Stomach (tissue), 19 donors: ENCODE measurements at places on chromosomes 1 and 21. TPM values are rescaled to one million over a fixed set of nuclear protein-coding genes. Genes with fewer than 3 reads are reported as not detected.

- no peak overlapping the region for H3K27ac ChIP-seq
- DNase-seq: no peak
- H3K27me3 ChIP-seq: no peaks in the 10 kb centered on the region
- H3K4me3 ChIP-seq: no peak overlapping the region
- peaks cover 8% of the 10 kb centered on the region for H3K36me3 ChIP-seq
Measured at GRCh38 chr1:214537219-214537618, 14.2 kb downstream of the PTPN14 start.

- no peaks in the 10 kb centered on the region for H3K36me3 ChIP-seq
- no peak overlapping the region for H3K27ac ChIP-seq
- peak; percentile 71 for DNase-seq
- H3K27me3 ChIP-seq: no peaks in the 10 kb centered on the region
- H3K4me3 ChIP-seq: no peak overlapping the region
Measured at GRCh38 chr1:198932351-198932991, 293.6 kb downstream of the PTPRC start.

GRCh38 chr1:31802190-31803150 lies 13.4 kb downstream of the SPOCD1 start:
- no peak for DNase-seq
- H3K4me1 ChIP-seq: no peaks in the 10 kb centered on the region
- H3K27ac ChIP-seq: no peak overlapping the region
- H3K36me3 ChIP-seq: no peaks in the 10 kb centered on the region
- H3K27me3 ChIP-seq: no peaks in the 10 kb centered on the region
- H3K4me3 ChIP-seq: peak overlapping the region; percentile 21

DNA sequence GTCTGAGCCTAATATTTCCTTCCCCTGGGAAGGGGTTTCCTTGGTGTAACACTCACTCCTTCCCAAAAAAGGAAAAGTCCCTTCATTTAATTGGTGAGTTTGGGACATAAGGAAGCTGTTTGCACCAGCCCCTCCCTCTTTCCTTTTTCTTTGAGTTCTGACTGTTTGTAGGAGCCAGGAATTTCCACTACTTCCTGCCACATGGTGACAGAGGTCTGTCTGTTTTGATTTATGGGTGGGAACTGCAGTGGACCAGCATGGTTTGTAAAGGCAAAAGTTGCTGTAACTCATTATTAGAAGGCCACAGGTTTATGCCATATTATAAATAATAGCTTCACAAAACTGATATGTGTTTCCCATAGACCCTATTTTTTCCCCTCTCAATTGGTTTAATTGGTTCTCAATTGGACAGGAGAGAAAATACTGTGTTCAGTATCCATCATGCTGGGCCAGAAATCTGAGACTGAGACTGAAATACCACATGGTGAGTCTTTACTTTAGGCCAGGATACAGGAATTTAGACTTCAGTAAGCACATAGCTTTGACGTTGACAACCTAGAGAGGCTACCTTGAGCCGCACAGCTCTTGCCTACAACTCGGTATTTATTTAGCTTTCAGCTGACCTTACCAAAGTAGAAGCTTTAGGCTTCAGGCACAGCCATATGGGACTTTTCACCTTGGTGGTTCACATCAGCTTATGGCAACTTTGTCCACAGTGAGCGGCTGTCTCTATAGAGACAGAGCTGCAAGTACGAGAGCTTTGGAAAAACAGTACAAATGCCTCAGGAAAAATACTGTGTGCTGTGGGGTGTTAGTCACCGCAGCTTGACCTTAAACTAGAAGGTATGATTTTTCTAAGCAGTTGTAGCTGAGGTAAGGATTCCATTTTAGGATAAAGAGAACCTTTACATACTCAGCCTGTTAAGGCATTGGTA lies 40.0 kb upstream of the RGS7 start:
- no peak overlapping the region for H3K4me3 ChIP-seq
- peak; percentile 17 for DNase-seq
- no peaks in the 10 kb centered on the region for H3K36me3 ChIP-seq
- H3K27ac ChIP-seq: no peak overlapping the region

DNA sequence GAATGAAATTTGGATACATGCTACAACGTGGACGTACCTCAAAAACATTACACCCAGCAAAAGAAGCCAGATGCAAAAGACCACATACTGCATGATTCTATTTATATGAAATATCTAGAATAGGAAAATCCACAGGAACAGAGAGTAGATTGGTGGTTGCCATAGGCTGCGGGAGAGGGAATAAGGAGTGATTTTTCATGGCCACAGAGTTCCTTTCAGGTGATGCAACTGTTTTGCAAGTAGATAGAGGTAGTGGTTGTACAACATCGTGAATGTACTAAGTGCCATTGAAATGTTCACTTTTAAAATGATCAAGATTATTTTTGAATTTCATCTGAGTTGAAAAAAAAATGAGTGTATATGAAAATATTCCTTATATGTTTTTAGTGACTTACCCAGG lies 115.3 kb upstream of the RUNX1 start:
- no peak overlapping the region for H3K4me3 ChIP-seq
- no peak for DNase-seq
- H3K36me3 ChIP-seq: no peaks in the 10 kb centered on the region
- H3K4me1 ChIP-seq: no peaks in the 10 kb centered on the region

DNA sequence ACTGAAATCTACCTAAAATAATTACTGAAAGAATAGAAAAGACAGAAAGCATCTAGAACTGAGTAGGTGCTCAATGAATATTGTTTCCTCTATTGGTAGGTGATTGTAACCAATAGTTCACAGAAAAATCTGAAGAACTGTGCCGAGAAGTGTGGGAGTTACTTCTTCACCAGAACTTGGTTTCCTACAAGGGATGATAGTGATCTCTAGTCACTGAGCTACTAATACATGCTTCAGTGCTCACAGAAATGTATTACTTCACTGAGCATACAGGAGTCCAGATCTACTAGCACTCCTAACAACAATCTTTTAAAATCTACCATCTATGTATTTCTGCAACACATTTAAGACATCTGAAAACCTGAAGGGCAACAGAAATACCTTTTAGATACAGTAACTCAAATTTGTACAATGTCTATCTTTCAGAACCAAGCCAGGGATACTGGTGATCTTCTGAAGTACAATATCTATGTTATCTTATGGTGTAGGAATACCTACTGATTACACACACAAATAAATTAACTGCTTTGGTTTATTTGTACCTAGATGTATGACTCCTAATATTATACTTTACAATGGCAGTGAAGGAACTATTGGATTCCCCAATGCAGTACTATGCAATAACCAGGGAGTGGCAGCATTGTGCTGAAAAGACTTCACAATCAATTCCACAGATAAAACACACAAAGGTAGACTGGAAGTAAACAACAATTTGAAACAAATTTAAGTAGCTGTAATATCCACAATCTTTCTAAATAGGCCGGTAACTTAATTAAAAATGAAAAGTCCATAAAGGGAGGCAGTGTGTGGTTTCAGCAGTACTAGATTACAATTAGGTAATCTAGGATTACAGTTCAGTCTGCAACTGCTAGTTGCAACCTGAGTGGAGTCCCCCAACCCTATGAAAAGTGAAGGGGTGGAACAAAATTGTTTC lies 243.0 kb downstream of the SLC45A1 start:
- no peak overlapping the region for H3K4me3 ChIP-seq
- DNase-seq: no peak
- H3K36me3 ChIP-seq: no peaks in the 10 kb centered on the region
- H3K27ac ChIP-seq: no peak overlapping the region
- H3K27me3 ChIP-seq: no peaks in the 10 kb centered on the region

- no peaks in the 10 kb centered on the region for H3K27me3 ChIP-seq
- no peak overlapping the region for H3K27ac ChIP-seq
- H3K36me3 ChIP-seq: no peaks in the 10 kb centered on the region
Measured at GRCh38 chr21:28669321-28669720, 323.4 kb downstream of the LTN1 start.

DNA sequence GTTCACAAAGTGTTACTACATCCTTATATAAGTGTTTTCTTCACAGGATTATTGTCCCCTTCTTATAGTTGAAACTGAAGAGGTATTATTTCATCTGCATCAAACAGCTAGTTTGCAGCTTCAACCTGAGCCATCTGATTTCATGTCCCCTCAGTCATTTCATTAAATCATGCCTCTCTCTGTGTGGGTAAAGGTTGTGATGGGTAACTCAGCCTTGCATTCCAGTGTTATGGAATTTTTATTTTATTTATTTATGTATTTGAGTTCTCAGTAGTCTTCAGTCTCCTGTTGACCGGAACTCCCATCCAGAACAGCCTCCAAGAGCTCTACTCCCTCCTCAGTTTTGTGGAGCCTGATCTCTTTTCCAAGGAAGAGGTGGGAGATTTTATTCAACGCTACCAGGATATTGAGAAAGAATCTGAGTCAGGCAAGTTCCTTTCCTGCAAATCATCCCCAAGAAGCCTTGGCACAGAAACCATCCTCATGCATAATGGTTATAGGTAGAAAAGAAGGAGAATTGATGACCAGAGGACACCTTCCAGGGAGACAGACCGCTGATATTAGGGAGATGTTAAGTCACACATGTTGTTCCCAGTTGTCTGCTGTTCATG lies 21.8 kb downstream of the CHD1L start:
- H3K36me3 ChIP-seq: peaks cover 93% of the 10 kb centered on the region
- no peaks in the 10 kb centered on the region for H3K27me3 ChIP-seq
- no peak overlapping the region for H3K4me3 ChIP-seq
- no peaks in the 10 kb centered on the region for H3K4me1 ChIP-seq
- H3K27ac ChIP-seq: no peak overlapping the region

DNA sequence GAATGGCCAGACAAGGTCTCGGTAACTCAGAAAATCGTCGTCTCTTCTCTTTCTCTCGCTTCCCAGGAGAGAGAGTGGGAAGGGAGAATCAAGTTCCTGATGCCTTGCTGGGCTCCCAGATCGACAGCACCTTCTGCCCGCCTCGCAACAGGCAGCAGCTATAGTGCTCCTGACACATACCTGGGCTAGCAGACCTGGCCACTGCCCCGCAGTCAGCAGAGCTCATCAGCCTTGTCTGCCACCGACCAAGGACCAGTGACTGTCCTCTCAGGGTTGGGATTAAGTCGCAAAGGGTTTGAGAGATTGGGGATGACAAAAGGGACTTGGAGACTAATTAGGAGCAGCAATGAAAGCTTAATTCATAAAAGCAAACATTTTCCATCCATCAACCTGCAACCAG lies 4.1 kb downstream of the RUNX3 start:
- no peaks in the 10 kb centered on the region for H3K36me3 ChIP-seq
- no peak overlapping the region for H3K27ac ChIP-seq

DNA sequence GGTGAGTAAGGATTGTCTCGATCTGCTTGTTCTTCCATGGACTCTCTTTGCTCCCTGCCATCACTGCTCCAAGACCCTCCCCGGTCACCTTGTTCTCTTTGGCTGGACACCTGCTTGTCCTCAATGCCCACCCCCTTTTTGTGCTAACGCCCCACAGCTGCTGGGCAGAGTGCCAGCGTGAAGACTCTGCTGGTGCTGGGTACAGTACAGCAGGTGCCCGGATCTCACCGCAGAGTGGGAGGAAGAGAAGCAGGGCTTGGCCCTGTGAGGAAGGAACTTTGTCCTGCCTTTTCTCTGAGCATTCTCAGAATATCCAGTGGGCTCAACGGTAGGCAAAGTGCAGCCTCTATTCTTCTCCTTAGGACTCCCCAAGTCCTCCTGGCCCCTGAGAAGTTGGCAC lies 90.1 kb downstream of the PLXNA2 start:
- no peaks in the 10 kb centered on the region for H3K27me3 ChIP-seq
- peak overlapping the region; percentile 72 for H3K27ac ChIP-seq
- no peaks in the 10 kb centered on the region for H3K36me3 ChIP-seq

- peaks cover 19% of the 10 kb centered on the region for H3K4me1 ChIP-seq
- peak overlapping the region; percentile 93 for H3K4me3 ChIP-seq
- H3K27ac ChIP-seq: peak overlapping the region; percentile 83
Measured at GRCh38 chr1:1115136-1115785, 628 bp downstream of the C1orf159 start.

DNA sequence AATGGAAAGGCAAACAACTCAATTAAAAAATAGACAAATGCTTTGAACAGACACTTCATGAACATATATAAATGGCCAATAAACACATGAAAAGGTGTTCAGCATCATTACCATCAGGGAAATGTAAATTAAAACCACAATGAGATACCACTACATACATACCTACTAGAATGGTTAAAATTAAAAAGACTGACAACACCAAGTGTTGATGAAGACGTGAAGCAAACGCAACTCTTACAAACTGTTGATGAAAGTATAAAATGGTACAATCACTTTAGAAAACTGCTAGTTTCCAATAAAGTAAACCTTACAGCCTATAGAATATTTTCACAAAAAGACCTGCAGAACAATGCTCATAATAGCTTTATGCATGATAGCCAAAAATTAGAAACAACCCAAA lies 10.1 kb downstream of the EIF2B3 start:
- H3K27ac ChIP-seq: no peak overlapping the region
- H3K27me3 ChIP-seq: no peaks in the 10 kb centered on the region
- H3K4me3 ChIP-seq: no peak overlapping the region
- no peaks in the 10 kb centered on the region for H3K4me1 ChIP-seq
- peaks cover 88% of the 10 kb centered on the region for H3K36me3 ChIP-seq

DNA sequence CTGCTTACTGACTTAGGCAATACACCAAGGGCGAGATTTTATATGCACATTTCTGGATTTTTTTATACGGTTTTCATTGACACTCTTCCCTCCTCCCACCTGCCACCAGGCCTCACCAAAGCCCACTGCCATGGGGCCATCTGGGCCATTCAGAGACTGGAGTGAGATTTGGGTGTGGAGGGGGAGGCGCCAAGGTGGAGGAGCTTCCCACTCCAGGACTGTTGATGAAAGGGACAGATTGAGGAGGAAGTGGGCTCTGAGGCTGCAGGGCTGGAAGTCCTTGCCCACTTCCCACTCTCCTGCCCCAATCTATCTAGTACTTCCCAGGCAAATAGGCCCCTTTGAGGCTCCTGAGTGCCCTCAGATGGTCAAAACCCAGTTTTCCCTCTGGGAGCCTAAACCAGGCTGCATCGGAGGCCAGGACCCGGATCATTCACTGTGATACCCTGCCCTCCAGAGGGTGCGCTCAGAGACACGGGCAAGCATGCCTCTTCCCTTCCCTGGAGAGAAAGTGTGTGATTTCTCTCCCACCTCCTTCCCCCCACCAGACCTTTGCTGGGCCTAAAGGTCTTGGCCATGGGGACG lies 57.9 kb downstream of the LACTBL1 start:
- no peak overlapping the region for H3K27ac ChIP-seq
- H3K27me3 ChIP-seq: no peaks in the 10 kb centered on the region
- H3K36me3 ChIP-seq: no peaks in the 10 kb centered on the region
- no peak for DNase-seq

- no peaks in the 10 kb centered on the region for H3K36me3 ChIP-seq
- no peak overlapping the region for H3K4me3 ChIP-seq
- DNase-seq: no peak
- H3K27me3 ChIP-seq: no peaks in the 10 kb centered on the region
Measured at GRCh38 chr21:45598109-45598508, 45.4 kb upstream of the PCBP3 start.

AQP10 gene
- total RNA-seq: not detected

SELENOF gene
- total RNA-seq: 247 TPM

MRAP gene
- total RNA-seq: not detected

KCNE2 gene
- not detected for total RNA-seq

S100A1 gene
- total RNA-seq: not detected

CELA2B gene
- total RNA-seq: not detected

ILDR2 gene
- total RNA-seq: not detected

RABIF gene
- 0.45 TPM for total RNA-seq

S100A6 gene
- total RNA-seq: 312 TPM
